Activated CD4-positive, alpha-beta T cell treated with anti-CD3 and anti-CD28 coated beads, Interleukin-2, amount 50 U/mL, for 1 hour (primary cell): ENCODE measurements at places on chromosomes 2 and 18.

DNA sequence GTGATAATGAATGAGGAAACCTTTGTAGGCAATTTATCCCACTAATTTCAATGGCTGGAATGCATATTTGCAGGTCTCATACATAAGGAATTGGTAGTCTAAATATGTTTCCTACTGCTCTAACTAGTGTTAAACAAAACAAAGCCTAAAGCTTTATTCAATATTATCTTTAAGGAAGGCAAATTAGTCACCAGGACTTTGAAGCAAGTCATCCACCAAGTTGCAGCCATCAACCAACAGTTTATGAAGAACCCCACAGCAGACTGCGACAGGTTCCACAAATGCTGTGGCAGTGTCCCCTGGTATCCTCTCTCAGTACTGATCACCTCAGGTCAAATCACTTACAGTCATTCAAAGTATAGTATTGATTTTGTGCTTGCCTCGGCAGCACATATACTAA lies 181.5 kb upstream of the ZFP36L2 start:
- DNase-seq: no peak

- no peak for DNase-seq
Measured at GRCh38 chr2:212364112-212364985, 174.3 kb downstream of the ERBB4 start.

DNA sequence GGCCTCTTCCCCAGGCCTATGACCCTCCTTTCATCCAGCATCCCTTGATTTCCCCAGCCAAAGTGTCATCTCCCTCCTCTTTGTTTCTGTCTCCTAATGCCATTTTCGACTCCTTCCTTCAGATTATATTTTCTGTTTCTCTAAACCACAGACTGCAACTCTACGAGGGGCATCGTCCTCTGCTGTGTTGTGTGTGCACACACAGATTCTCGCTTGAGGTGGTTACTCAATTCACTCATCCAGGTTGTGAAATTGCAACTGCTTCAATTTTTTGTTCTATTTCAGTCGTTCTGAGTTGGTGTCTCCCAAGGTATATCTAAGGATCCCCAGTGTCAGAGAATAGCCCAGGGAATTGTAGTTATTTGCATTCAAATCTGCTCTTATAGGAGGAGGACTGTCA lies 113.5 kb upstream of the NDUFV2 start:
- no peak for DNase-seq

DNA sequence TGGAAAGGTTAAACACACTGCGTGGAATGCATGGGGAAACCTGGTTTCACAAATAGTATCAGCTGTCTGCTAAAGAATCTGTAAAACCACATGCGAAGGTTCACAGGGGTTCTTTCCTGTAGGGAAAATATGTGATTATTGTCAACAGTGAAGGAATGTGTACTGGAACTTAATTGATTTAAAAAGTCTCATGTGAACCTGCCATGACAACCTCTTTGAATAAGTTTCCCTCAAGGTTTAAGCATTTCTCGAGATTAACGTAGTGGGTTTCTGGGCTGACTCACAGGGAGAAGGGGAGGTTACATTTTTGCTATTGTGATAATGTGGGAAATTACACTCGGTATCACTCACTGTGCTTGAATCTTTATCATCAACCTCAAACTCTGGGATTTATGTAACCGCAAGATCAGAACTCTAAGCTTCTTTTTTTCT lies 28.2 kb upstream of the IL1R1 start:
- DNase-seq: no peak

GRCh38 chr2:125581557-125581956 lies 1074.4 kb upstream of the GYPC start:
- DNase-seq: no peak

- no peak for DNase-seq
Measured at GRCh38 chr2:109046925-109047508, 58.0 kb upstream of the EDAR start.

DNA sequence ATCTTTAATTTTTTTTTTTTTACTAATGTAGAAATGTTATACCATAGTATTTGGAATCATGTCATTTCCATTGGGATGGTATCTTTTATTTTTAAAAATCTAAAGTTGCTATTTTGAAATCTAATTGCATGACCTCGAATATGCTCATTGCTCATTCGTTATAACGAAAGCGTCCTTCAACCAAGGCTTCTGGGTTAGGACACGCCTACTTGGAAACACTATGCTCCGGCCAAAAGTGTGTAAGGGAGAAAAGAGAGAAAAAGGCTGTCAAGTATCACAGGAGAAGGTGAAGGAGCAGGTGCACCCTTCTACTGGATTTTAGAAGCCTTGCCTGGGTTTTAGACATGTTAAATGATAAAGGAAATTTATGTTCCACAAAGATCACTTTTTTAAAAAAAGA lies 465.9 kb upstream of the ID2 start:
- no peak for DNase-seq

DNA sequence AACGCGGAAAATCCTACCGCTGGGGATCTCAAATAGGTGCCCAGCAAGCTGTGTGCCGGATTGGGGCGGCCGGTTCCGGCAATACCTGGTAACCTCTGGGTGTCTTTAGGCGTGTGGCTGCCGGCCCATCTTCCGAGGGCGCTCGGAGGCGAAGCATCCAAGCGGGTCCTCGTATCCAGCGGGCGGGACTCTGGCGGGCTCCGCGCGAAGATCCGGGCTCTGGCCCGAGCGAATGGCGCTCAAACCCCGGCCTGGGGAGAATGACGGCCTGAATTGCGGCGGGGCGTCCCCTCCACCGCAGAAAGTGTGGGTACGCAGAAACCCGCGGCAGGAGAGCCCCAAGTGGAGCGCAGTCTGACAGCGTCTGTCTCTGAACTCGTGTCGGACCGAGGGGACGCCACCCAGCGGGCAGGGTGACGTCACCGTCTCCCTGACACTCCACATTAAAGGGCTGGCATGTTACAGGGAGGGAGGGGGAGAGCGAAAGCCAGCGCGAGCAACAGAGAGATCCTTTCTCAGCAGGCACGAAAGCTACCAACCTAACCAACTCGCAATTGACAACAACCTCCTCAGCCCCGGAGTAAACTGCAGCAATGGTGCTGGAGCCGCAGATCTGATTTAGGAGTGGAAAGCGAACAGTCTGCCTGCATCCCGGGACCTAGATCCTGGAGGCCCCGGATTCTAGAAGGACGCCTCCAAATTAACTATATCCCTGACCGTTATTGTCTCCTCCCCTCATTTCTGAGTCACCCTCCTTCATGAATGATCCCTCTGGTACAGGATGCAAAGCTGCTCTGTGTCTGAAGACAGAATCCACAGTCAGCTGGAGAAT lies at the start of gene SKOR2:
Gene SKOR2, minus strand, starts transcription at position 372 of the 832 bp plus-strand sequence. CDS start 2,477 bp downstream, outside the sequence.
- DNase-seq: no peak

DNA sequence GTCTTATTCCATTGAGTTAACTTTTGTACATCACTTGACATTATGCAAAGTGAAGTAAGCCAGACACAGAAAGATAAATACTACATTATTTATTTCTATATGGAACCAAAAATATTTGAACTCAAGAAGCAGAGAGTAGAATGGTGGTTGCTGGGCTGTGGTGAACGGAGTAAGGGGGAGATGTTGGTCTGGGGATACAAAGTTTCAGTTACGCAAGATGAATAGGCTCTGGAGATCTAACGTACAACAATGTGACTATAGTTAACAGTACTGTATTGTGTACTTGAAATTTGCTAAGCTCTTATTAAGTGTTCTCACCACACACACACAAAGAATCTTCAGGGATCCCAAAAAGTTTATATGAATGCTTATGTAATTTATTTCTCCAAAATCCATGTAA lies 124.8 kb upstream of the VWC2L start:
- DNase-seq: no peak

GRCh38 chr2:195498839-195499490 lies 158.1 kb upstream of the SLC39A10 start:
- no peak for DNase-seq

DNA sequence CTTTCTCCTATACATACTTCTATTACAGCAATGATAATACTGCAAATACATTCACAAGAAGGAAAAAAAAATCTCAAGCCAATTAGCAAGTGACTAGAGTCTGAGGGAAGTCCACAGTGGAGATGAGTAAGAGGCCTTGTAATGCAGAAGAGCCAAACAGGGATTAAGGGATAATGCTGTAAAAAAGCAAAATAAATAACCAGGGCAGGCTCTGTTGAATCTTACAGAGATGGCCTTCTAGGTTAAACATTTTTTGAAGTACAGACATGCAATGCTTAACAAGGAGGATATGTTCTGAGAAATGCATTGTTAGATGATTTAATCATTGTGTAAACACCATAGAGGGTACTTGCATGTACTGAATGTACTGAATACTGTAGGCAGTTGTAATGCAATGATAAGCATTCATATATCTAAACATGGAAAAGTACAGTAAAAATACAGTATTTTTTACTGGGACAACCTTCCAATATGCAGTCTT lies 122.1 kb upstream of the RMDN2 start:
- no peak for DNase-seq

GRCh38 chr2:151533127-151533526 lies 123.4 kb downstream of the RIF1 start:
- DNase-seq: no peak

- DNase-seq: no peak
Measured at GRCh38 chr2:5329763-5330162, 362.4 kb upstream of the SOX11 start.

DNA sequence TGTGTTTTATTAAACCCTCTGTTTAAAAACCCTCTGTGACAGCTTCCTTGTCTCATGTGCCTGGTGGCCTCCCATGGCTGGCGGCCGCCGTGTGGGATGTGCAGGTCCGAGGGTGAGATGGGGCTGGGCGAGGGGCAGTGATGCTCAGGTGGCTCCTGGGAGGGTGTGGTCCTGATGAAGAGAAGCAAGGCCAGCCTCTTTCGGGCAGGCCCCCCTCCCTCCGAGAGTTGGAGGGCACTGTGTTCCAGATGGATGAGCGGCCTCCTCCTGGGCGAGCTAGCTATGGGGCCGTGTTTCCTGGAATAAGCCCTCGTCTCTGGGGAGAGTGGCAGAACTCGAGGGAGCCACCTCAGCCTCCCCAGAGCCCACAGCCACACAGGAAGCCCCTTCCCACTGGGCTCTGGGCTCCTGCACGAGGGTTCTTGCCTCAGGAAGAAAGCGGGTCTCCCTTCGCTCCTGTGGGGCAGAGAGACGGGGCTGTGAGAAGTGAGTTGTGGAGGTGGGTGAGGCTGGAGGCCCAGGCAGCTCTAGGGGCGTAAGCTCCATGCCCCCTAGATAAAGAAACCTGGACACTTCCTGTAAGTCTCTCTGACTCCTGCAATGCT lies 72.1 kb downstream of the ASB1 start:
- no peak for DNase-seq

GRCh38 chr2:237393523-237393922 lies 20.4 kb downstream of the COL6A3 start:
- no peak for DNase-seq

- no peak for DNase-seq
Measured at GRCh38 chr2:238972146-238972445, 124.2 kb downstream of the TWIST2 start.

DNA sequence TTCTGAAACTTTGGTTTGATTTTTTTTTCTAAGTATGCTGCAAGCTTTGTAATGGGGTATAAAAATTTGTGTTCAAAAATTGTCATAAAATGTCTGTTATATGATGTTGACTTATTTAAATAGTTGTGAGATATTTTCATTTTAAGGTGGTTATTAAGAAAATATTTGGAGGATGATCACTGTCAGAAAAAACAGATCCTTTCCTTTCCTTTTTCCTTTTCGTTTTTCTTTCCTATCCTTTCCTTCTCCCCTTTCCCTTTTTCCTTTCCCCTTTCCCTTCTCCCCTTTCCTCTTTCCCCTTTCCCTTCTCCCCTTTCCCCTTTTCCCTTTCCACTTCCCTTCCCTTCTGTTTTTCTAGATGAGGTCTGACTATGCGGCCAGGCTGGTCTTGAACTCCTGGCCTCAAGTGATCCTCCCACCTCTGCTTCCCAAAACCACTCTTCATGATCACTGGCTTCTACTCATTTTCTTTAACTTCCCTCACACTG lies 640.5 kb downstream of the PLCL1 start:
- DNase-seq: no peak

GRCh38 chr2:161131074-161131680 lies 29.1 kb upstream of the TANK start:
- DNase-seq: no peak

GRCh38 chr2:155157065-155157464 lies 458.6 kb downstream of the KCNJ3 start:
- DNase-seq: no peak

GRCh38 chr2:109258376-109258775 lies 129.4 kb downstream of the SH3RF3 start:
- DNase-seq: no peak

GRCh38 chr2:101311696-101312017 lies 3.2 kb upstream of the RNF149 start:
- DNase-seq: no peak

DNA sequence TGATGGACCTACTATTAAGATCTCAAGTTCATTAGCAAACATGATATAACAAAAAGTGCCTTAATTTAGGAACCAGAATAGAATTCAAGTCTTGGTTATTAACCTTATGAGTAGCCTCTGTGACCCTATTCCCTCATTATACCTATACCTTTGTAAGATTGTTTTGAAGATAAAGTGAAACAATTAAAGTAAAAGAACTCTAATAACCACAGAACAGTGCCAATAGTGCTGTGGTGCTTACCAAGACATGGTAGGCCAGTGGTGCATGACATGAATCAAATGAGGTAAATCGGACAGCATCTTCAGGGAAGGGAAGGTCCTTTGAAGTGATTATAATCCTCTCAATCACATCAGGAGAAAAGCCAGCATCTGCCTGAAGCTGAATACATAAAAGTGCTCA lies 36.4 kb downstream of the METTL4 start:
- no peak for DNase-seq

- DNase-seq: no peak
Measured at GRCh38 chr2:44894058-44894457, 47.4 kb upstream of the SIX3 start.

DNA sequence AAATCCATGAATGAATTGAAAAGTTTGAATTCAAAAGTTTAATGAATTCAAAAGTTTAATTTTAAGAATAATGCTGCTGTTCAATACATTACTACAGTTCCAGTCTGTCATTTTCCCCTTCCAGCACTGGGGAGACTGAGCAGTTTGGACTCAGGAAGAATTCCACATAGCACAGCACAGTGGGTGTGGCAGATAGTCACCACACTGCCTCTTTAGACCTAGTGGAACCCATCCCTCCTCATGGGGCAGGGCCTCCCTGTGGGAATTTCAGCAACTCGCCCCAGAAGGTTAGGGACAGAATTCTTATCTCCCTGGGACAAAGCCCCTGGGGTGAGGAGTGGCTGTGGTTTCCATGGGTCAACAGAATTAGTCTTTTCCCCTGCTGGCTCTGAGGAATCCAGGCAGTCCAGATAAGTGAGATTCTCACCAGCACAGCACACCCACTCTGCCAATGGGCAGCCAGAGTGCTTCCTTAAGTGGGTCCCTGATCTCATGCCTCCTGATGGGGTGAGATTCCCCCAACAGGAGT lies 442.0 kb upstream of the SYT4 start:
- no peak for DNase-seq
